B cell (primary cell): ENCODE measurements at places on chromosomes 5 and 9.

DNA sequence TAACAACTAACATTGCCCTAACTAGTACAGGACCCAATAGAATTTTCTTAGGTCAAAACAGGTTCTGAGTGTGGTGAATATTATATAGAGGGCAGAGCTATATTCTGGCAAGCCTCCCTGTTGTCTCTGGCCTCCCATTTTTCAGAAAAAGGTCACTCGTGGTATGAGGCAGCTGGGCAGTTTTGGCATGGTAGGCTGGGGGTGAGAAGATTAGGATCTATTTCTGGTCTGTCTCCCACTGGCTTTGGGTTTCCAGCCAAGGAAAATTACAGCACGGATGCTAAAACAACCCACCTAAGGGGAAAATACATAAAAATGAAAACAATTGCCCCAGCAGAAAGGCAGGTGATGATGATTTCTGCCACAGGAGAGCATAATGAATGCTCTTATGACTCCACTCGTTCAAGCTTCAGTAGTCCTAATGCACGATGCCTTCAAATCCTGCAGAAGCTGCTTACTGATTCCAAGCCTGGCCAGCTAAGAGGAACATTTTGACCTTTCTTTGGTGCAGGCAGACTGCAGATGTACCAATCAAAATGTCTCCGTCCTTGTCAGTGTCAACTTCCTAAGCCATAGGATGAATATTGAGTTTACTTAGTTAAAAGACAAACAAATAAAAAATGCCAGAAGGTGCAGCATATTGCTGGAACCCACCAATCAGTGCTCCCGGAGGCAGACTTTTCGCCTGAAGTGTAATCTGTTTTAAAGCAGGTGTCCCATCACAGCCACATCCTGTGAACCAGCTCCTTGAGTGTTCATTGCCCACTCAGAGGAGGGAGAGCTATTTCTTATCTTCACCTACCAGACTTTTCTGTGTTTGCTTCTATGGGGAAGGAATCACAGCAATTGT lies 435.4 kb downstream of the ZSWIM6 start:
- no peak overlapping the region for H3K4me3 ChIP-seq
- no peaks in the 10 kb centered on the region for H3K36me3 ChIP-seq
- no peaks in the 10 kb centered on the region for H3K27me3 ChIP-seq
- no peaks in the 10 kb centered on the region for H3K4me1 ChIP-seq
- DNase-seq, result no peak

DNA sequence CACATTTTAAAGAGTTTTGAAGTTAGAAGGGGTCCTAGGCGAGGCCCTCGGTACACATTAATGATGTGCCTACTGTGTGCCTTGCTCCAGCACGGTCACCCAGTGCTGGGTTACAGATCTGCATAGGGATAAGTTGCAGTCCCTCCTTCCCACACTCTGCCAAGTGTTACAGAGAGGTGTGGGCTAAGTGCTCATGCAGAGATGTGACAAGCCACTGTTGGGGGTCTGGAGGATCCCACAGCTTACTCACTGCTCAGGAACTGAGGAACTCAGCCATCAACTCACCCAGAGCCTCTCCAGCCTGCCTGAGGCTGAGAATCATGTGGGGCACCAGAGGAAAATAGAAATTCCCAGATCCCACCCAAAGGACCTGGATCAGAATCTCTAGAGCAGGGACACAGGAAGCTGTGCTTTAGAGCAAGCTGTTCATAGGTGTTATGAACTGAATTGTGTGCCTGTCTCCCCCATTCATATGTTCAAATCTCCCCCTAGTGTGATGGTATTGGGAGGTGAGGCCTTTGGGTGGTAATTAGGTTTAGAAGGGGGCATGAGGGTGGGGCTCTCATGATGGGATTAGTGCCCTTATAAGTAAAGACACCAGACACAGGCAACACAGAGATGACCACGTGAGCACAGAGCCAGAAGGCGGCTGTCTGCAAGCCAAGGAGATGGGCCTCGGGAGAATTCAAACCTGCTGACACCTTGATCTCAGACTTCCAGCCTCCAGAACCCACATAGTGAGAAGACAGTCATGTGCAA lies 164.1 kb downstream of the HSD17B3 start:
- no peak for DNase-seq
- H3K4me1 ChIP-seq, result peaks cover 18% of the 10 kb centered on the region
- H3K27me3 ChIP-seq, result no peaks in the 10 kb centered on the region
- H3K36me3 ChIP-seq, result no peaks in the 10 kb centered on the region
- peak overlapping the region; percentile 15 for H3K4me3 ChIP-seq

- H3K4me1 ChIP-seq, result no peaks in the 10 kb centered on the region
- DNase-seq, result no peak
- no peaks in the 10 kb centered on the region for H3K36me3 ChIP-seq
- no peak overlapping the region for H3K27ac ChIP-seq
Measured at GRCh38 chr9:124569942-124570341, 62.7 kb upstream of the NR5A1 start.

- H3K27ac ChIP-seq, result no peak overlapping the region
- H3K4me3 ChIP-seq, result no peak overlapping the region
- DNase-seq, result no peak
Measured at GRCh38 chr5:72621576-72621975, 114.4 kb upstream of the ZNF366 start.

DNA sequence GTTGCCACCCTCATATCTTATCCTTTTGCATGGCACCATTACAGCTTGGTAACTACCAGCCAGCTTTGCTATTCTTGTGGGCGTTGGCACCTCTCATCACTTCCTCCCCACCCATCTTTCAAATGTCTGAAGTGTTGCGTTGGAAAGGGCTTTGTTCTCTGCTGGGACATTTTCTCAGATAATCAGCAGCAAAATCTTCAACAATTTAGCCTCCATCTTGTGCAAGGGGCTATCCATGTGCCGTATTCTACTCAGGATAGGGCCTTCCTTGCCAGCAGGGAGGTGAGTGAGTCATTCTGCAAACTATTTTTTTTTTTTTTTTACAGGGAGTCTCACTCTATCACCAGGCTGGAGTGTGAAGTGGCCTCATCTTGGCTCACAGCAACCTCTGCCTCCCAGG lies 62.1 kb upstream of the NUDT12 start:
- H3K27ac ChIP-seq, result no peak overlapping the region
- no peaks in the 10 kb centered on the region for H3K36me3 ChIP-seq
- H3K4me3 ChIP-seq, result no peak overlapping the region
- H3K27me3 ChIP-seq, result no peaks in the 10 kb centered on the region

- H3K27ac ChIP-seq, result no peak overlapping the region
- H3K4me3 ChIP-seq, result no peak overlapping the region
- no peaks in the 10 kb centered on the region for H3K36me3 ChIP-seq
- H3K27me3 ChIP-seq, result no peaks in the 10 kb centered on the region
- no peaks in the 10 kb centered on the region for H3K4me1 ChIP-seq
- DNase-seq, result no peak
Measured at GRCh38 chr9:91811024-91811909, 138.8 kb downstream of the ROR2 start.

GRCh38 chr9:126549246-126550006 lies 64.3 kb upstream of the LMX1B start:
- no peaks in the 10 kb centered on the region for H3K27me3 ChIP-seq
- H3K36me3 ChIP-seq, result no peaks in the 10 kb centered on the region
- DNase-seq, result no peak
- H3K27ac ChIP-seq, result no peak overlapping the region
- no peaks in the 10 kb centered on the region for H3K4me1 ChIP-seq

DNA sequence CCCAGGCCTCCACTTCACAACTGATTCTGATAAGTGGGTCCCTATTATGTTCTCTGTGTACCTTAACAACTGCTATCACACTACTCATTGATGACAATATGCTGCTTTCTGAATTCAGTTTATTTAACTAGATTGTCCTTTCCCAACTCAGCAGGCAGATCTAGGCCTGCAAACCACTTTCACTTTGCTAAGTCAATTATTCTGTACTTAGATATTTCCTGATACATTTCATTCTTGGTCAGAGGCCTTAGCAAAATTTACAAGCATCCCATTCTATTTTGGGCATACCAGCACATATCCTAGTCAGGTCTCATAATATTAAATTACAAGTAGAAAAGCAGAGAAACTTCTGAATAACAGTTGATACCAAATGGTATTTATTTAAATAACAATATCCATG lies 235.7 kb upstream of the HAPLN1 start:
- no peaks in the 10 kb centered on the region for H3K36me3 ChIP-seq
- no peaks in the 10 kb centered on the region for H3K4me1 ChIP-seq
- no peaks in the 10 kb centered on the region for H3K27me3 ChIP-seq
- H3K4me3 ChIP-seq, result no peak overlapping the region

- H3K27ac ChIP-seq, result no peak overlapping the region
- H3K4me3 ChIP-seq, result no peak overlapping the region
- no peaks in the 10 kb centered on the region for H3K36me3 ChIP-seq
- H3K4me1 ChIP-seq, result peaks cover 11% of the 10 kb centered on the region
Measured at GRCh38 chr9:89822996-89823395, 218.2 kb downstream of the GADD45G start.

DNA sequence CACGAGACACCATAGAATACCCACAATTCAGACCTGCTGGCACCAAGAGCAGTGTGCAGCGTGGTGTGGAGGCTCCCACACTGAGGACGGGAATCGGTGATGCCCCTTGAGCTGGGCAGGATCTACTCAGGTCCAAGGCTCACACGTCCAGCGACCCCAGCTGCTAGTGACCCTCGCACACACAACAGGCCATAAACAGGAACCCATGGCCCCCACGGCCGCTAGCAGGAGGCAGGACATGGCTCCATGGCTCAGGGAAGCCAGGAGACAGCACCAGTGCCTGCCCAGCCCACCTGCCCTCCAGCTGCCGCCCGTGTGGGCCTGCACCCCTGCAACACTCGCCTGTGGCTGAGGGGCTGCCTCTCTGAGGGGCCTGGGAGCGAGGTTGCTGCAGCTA lies 43.4 kb upstream of the SLC9A3 start:
- no peak overlapping the region for H3K4me3 ChIP-seq

DNA sequence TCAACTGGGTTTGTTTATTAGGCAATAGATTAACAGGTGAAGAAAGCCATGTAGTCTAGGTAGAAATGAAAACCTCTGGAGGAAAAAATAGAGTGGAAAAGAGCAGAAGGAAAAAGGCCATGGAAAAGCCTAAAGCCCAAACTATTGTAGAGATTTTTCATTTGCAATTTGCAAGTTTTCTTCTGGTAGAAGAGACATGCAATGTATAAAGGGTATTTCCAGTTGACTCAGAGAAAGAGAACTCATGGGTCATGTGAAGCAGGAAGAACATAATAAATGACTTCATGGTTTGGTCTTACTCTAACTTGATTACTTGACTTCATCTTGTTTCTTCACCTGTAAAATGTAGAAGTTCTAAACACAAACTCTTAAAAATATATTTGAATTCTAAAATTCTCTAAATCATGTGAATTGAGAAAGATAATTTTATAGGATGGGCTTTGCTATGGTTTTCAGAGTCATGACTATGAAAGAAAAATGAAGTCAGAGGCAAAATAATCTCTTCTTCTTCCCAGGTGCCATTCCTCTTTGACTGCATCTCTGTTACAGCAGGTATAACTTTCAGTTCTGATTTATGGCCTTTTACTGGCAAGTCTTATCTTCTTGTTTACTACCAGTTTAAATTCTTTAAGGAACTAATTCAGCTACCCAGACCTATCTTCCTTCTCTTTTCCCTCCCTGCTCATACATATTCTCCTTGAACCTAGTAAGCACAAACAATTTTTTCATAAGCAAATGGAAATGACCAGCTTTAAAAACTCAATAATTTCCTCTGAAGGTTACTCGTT lies 47.7 kb upstream of the TMC1 start:
- no peak overlapping the region for H3K4me3 ChIP-seq
- DNase-seq, result no peak
- no peak overlapping the region for H3K27ac ChIP-seq
- no peaks in the 10 kb centered on the region for H3K36me3 ChIP-seq

- no peak for DNase-seq
- H3K27ac ChIP-seq, result no peak overlapping the region
- H3K4me3 ChIP-seq, result no peak overlapping the region
- no peaks in the 10 kb centered on the region for H3K36me3 ChIP-seq
- no peaks in the 10 kb centered on the region for H3K27me3 ChIP-seq
Measured at GRCh38 chr5:168434001-168434400, 52.3 kb upstream of the RARS1 start.

DNA sequence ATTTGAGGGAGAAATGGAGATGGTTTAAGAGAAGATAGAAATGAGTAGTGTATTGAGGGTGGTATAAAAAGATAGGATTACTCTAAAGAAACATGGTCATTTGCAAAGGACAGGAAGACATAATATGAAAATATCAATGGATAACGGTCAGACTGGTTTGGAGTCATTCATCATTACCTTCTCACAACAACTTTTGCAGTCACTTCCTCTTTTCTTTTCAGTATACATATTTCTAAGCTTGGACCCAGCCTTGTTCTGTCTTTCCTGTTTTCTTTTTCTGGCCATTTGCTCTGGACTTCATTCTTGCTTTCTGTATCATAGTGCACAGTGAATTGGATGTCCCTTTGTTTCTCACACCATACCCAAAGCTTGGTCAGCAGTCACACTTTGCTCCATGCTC lies 966.5 kb upstream of the TYRP1 start:
- no peaks in the 10 kb centered on the region for H3K27me3 ChIP-seq
- no peak overlapping the region for H3K4me3 ChIP-seq
- no peaks in the 10 kb centered on the region for H3K4me1 ChIP-seq
- H3K27ac ChIP-seq, result no peak overlapping the region
- H3K36me3 ChIP-seq, result no peaks in the 10 kb centered on the region
- no peak for DNase-seq

GRCh38 chr9:18911714-18912342 lies 121.2 kb downstream of the SAXO1 start:
- no peak for DNase-seq
- no peaks in the 10 kb centered on the region for H3K36me3 ChIP-seq
- H3K27me3 ChIP-seq, result no peaks in the 10 kb centered on the region
- no peak overlapping the region for H3K4me3 ChIP-seq
- no peak overlapping the region for H3K27ac ChIP-seq
- H3K4me1 ChIP-seq, result no peaks in the 10 kb centered on the region

DNA sequence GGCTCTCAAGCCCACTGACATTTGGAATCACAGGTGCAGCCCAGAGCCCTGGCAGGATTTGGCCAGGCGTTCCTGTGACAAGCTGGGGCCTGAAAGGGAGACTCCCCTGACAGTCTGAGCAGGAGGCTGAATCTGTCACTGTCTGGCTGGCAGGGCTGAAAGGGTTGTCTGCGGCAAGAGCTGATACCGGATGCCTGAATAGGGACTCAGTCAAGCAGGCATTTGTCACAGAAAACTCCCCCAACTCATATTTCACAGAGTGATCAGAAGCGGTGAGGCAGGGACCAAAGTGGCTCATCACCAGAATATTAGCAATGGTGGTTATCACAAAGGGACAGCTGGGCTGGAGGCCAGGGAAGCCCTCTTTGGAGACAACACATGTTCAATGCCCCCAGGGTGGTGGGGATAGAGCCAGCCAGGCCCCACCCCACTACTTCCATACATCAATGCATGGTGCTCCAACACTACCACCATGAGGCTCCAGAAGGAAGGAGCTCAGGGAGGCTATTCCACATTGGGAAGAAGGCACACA lies 295.5 kb downstream of the DTWD2 start:
- no peak for DNase-seq
- no peaks in the 10 kb centered on the region for H3K27me3 ChIP-seq
- no peak overlapping the region for H3K27ac ChIP-seq
- no peaks in the 10 kb centered on the region for H3K4me1 ChIP-seq

DNA sequence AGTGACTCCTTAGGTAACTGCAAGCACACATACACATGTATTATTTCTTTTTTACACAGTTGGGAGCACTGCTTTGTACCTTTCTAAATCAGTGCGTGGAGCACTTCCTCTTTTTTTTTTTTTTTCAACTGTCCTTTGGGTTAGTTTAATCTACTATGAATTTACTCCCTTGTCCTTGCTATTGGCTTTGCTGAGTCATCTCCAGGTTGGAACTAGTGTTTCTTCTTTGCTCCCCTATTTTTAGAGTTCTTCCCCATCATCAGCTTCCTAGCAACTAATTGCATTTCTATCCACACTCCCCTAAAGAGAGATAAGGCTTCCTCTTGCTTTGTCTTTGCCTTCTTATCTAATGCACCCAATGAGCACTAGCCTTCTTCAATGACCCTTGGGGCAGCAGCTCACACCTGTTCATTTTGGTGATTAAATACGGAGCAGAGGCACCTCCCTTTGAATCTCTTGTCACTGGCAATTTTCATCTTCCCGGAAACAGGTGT lies 24.3 kb downstream of the S100Z start:
- H3K4me3 ChIP-seq, result no peak overlapping the region
- H3K4me1 ChIP-seq, result peaks cover 20% of the 10 kb centered on the region
